Sigmoid colon (tissue), 7 donors: ENCODE measurements at places on chromosomes 3 and 15.

DNA sequence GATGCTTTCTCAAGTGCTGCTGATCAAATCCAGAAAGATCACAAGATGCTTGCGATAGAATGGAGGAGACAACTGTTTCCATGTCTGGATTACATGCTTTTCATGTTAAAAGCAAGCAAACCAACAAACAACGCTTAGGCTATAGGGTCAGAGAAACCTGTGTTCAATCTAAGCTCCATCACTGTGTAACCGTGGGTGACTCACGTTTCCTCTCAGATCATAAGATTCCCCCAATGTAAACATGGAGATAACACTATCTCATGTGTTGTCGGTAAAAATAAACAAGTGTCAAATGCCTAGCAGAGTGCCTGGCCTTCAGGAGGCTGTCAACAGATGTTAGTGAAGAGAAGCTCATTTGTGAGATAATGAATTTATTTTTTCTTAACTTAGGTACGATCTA, 907.8 kb downstream of the NTRK3 start:
- DNase-seq = no peak

DNA sequence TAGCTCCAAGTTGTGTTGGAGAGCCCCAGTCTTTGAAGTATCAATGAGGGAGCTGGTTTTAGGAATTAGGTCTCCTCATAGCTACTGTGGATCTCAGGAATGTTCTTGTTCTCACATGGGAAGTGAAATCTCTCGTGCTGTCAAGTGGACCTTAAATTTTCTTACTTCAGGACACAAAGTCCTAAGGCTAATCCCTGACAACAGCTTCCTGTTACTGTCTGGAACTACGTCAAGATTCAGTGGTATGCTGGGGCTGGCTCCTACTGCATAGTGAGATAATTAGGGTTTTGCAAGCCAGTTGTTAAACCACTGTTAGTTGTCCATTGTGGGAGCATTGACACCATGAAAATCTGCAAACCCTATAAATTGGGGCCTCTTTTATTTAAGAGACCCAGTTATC, 22.8 kb downstream of the MESP1 start:
- no peak for DNase-seq

GRCh38 chr3:18149386-18149785, 275.8 kb downstream of the SATB1 start:
- DNase-seq = no peak

- DNase-seq = no peak
These were observed 1.8 kb upstream of the IQGAP1 start for GRCh38 chr15:90386221-90386620.
